ENCODE measurements at places on chromosomes 4 and X.
A peak's percentile ranks its signal among the peaks of the same experiment; 100 is the strongest.

GRCh38 chrX:68721546-68721945 lies 74.1 kb downstream of the STARD8 start:
- no peak for DNase-seq

DNA sequence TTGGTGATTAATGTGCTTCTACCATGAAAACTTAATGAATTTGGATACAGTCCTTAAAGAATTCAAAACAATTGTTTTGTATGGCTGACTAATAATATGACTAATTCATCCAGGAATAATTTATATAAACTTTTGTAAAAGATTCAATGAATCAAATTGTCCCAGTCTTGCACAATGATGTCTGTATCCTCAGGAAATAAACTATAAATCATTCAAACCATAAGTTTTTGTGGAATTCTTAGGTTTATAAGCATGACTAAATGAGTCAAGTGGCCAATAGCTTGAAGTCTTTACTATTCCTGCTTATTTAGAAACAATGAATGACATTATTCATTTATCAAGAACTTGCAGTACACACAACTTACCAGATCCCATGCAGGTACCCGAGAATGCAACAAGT lies 935.0 kb upstream of the INTU start:
- no peak for DNase-seq

- no peak for DNase-seq
Measured at GRCh38 chrX:150360331-150360730, 2.8 kb upstream of the MAMLD1 start.

- DNase-seq: no peak
Measured at GRCh38 chrX:21723084-21723483, 34.8 kb downstream of the SMPX start.

DNA sequence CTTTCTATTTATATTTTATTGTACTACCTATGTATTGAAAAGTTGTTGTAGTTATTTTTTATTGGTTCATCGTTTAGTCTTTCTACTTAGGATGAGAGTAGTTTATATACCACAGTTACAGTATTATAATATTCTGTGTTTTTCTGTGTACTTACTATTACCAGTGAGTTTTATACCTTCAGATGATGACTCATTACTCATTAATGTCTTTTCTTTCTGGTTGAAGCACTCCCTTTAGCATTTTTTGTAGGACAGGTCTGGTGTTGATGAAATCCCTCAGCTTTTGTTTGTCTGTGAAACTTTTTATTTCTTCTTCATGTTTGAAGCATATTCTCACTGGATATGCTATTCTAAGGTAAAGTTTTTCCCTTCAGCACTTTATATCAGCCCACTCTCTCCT lies 7.7 kb downstream of the LUZP4 start:
- no peak for DNase-seq

GRCh38 chr4:70737006-70737405 lies 15.2 kb downstream of the RUFY3 start:
- no peak for DNase-seq

- DNase-seq: no peak
Measured at GRCh38 chr4:126372634-126373033, 1057.9 kb downstream of the FAT4 start.

DNA sequence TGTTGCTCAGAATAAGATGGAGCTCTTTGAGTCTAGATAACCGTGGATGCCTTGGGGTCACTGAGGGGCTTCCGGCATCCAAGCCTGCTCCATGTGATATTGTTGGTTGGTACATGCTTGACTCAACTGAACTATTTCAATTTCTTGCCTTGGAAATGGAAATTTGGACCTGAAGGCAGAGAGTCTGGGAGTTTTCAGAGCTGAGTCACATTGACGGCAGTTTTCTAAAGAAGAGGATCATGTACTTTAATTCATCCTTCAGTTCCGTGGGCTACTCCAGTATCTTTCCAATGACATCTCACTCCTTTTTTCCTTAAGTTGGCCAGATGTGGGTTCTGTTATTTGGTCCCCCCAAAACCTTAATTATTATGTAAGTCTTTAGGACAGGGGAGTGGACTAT lies 100.5 kb downstream of the MFAP3L start:
- DNase-seq: no peak

DNA sequence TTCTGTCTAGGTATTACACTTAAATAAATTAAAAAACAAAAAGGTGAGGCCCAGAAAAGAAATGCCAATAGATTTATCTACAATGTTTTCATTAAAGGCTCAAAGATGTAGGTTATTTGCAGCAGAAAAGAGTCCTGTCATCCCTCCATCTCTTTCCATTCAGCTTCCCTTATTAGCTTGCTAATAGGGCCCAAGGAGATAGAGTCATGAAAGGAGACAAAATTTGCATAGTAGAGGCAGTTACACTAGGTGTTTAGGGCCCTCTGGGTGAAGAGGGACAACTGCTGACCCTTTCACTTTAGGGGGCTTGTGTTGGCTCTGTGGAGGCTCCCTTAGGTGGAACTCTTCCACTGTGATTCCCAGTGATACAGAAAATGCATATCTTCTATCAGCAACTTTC lies 58.4 kb upstream of the TACR3 start:
- DNase-seq: no peak

- DNase-seq: no peak
Measured at GRCh38 chr4:6984612-6985425, 58.4 kb upstream of the TADA2B start.

DNA sequence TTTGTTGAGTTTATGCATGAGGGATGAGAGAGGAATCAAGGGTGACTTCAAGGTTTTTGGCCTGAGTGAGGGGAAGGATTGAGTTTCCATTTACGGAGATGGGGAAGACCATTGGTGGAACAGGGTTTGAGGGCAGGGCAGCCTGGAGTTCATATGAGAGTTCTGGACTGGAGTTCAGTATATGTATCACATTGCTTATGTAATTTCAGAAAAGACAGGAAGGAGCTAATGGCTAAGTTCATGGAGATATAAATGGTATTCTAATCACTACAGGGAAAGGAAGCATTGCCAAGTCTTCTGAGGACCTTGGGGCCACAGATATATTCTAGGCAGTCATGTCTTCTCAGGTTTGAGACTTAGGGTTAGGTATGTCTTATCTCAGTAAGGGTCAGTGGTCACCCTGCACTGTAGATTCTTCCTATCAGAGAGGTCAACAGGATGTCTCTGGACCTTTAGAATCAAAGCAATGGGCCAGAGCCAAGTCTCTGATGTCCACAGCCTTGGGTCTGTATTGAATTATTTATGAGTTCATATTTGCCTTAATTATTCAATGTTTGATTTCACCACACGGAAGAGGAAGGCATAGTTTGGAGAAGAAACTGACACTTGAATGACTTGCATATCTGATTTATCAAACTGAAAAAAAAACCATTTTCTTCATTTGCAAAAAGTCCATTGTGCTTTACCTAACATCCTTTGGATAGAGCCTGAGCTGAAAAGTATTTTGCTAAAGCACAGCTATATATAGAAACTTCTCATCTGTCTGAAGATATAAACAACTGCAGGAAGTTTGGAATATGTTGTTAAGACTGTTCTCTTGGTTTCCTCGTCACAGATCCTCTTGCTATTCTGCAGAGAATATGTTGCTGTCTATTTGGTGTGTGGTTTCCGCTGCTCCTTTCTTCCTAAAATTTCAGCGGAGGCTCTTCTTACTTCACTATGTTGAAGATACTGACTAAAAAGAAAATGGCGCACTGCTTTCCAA lies 139.5 kb downstream of the PDGFRA start:
- no peak for DNase-seq

DNA sequence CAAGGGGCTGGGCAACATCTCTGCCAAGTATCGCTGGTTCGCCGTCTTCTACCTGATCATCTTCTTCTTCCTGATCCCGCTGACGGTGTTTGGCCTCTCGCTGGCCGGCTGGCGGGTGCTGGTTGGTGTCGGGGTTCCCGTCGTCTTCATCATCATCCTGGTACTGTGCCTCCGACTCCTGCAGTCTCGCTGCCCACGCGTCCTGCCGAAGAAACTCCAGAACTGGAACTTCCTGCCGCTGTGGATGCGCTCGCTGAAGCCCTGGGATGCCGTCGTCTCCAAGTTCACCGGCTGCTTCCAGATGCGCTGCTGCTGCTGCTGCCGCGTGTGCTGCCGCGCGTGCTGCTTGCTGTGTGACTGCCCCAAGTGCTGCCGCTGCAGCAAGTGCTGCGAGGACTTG lies 20.6 kb downstream of the SLC34A2 start:
- no peak for DNase-seq

GRCh38 chr4:162461952-162462351 lies 298.2 kb upstream of the FSTL5 start:
- peak; percentile 18 for DNase-seq

DNA sequence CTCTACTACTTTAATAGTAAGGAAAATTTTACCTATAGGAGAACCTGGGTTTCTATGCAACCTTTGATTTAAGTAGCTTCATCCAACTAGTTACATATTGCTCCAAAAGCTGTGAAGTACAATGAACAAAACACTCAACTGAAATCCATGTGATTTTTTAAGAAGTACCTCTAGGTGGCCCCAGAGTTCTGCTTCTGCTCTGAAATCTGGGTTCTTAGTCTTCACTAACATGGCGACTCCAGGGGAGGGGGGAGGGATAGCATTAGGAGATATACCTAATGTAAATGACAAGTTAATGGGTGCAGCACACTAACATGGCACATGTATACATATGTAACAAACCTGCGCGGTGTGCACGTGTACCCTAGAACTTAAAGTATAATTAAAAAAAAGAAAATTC lies 73.4 kb upstream of the MAGEB2 start:
- DNase-seq: no peak

DNA sequence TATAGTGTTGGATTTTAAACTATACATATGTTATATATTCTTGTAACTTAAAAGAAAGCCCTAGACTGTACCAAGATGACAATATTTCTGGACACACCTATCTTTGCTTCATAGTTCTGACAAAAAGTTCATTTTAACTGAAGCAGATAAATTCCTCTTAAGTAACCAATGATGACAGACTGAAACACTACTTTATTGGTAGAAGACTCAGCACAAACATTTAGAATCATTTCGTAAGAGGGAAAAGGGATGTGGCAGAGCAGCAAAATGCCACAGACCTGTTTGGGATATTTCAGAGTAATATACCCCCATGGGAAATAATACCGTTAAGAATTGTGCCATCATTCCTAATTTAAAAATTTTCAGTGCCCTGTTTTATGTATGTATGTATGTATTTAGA lies 56.2 kb downstream of the APOO start:
- no peak for DNase-seq

GRCh38 chrX:57289089-57289488 lies 2.6 kb downstream of the FAAH2 start:
- no peak for DNase-seq

- no peak for DNase-seq
Measured at GRCh38 chrX:28552882-28553829, 34.1 kb upstream of the IL1RAPL1 start.

GRCh38 chr4:75830906-75831305 lies 71.3 kb downstream of the PPEF2 start:
- no peak for DNase-seq

DNA sequence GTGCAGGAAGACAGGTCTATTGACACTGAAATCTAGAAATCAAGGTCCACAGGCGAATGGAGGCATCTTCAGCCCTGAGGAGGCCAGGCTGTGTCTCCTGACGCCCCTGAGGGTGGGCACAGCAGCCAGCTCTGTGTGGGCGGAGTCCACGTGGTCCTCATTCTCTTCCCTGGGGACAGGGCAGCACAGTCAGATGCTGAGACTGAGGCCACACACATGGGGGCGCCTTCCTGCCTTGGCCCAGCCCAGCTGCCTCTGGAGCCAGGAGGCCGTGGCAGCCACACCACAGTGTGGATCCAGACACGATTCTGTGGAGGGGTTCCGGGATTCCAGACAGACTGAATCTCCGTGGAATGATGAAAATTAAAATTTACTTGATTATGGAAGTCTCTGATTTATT lies 20.8 kb downstream of the FGFR3 start:
- DNase-seq: no peak

GRCh38 chrX:123803331-123803983 lies 56.4 kb upstream of the XIAP start:
- DNase-seq: peak; percentile 86

- DNase-seq: no peak
Measured at GRCh38 chr4:94305466-94306225, 37.0 kb downstream of the HPGDS start.

DNA sequence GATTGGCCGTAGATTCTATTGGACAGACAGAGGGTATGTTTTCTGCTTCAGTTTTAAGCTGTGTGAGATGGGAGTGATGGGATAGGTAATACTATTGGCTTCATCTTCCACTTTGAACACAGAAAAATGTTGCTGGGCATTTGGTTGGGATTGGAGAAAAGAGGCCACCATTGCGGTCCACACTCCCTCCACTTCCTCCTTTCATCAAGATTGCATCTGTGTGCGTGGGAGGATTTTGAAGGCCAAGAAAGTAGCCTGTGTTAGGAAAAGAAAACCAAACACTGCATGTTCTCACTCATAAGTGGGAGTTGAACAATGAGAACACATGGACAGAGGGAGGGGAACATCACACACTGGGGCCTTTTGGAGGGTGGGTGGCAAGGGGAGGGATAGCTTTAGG lies 56.4 kb downstream of the EGF start:
- DNase-seq: no peak

DNA sequence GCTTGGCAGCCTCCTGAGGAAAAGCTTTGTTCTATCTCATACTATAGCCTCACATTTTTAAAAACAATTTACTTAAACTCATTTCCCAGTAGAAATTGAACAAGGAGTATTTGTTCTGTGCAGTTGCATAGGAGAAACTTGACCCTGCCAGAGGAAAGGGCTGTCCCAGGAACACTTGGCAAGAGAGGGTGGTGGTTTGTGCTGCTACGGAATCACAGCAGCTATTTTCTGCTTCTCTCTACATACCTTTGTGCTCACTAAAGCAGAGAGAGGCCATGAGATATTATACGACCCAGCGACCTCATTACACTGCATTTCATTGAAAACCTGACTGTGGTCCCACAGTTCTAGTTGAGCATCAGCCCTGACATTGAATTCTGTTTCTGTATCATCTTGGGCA lies 83.1 kb upstream of the LANCL3 start:
- DNase-seq: no peak

GRCh38 chrX:50565718-50566117 lies 95.1 kb upstream of the DGKK start:
- no peak for DNase-seq

GRCh38 chrX:12989461-12989860 lies 14.6 kb downstream of the TMSB4X start:
- no peak for DNase-seq

DNA sequence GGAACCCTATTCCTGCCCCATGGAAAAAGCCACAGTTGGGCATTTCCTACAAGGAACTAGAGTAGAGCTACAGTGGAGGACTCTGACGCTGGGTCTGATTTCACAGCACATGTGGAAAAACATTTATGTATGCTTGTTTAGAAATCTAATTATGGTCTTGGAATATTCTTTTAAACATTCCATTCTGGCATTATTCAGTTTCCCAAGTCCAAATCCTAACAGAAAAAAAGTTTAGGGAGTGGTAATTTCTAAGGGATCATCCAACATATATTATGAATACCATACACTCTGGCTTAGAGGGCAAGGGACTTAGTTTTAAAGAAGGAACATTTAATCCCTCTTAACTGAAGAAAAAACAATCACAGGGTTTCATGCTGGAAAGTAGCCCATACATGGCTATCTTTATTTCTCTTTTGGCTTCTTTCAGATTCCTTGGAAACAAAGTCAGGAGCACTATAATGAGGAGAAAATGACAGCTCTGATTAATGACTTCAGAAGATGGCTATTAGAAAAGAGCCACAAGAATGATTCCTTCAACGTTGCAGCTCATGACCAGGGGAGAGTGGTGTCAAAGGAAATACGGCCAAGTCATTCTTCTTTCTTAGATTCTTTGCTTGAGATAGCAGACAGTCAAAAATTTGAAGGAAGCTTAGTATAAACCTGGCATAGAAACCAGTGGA lies 56.1 kb downstream of the CNGA2 start:
- no peak for DNase-seq

Data from NCI-H1417 treated with DMSO at 0.1 percent for 48 hours (cell line).